ENCODE measurements at places on chromosomes 16 and 17.

DNA sequence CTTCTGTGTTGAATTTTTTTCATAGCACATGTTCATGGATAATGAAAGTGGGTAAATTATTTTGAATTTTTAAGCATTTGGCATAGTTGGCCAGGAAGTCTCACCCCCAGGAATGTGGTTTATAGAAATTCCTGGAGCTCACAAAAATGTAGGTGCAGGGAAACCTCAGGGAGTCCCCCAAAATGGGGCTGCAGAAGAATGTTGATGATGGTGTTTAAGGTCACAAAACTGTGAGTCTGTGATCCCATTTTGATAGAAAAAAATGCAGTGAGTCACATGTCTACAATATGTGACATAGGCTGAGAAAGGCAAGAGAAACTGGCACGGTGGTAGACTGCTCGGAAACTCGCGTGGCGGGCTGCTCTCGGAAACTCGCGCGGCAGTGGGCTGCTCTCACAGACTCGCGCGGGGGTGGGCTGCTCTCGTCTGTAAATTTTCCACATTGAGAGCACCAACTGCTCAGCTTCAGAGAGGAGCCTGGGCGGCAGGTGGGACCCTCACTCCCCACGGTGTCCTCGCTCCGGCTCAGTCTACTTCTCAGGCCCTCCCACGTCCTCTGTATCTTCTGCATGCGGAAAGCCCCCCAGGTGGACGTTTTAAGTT lies 18.7 kb upstream of the MC1R start:
- DNase-seq = no peak

GRCh38 chr17:12358477-12358876 lies 307.2 kb upstream of the MYOCD start:
- no peak for DNase-seq

GRCh38 chr16:57944970-57945739 lies 25.8 kb downstream of the CNGB1 start:
- no peak for DNase-seq

- DNase-seq = no peak
Measured at GRCh38 chr17:71727292-71727691, 393.5 kb upstream of the SOX9 start.

GRCh38 chr16:58962811-58963210 lies 228.7 kb upstream of the GOT2 start:
- no peak for DNase-seq

DNA sequence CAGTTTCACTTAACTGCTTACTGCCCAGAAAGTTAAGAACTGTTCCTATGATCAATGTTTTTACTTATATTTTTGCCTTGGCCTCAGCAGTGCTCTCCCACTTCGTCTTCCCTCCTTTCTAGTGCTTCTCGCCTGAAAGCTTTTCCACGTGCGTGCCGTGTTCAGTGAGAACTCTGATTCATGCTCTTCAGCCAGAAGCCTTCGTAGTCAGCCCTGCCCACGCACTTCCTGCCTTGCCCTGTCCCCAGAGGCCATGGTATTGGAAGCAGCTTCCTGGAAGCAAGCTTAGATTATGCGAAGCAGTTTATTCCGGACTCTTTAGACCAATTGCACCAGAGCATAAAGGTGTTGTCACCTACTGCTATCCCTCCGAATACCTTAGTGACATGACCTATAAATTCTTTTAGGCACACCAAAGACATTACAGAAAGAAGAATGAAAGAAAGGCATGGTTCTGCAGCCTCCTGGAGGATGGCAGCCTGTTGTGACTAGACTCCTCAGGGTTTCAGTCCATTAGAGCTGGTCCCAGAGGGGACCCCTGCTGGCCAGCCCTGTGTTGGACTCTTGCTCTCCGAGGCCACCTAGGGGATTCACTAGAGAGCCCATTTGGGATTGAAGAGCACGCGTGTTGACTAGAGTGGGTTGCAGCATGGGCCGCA lies 105.2 kb downstream of the RPTOR start:
- DNase-seq = no peak

GRCh38 chr17:7715936-7716886 lies 1.3 kb upstream of the DNAH2 start:
- no peak for DNase-seq

GRCh38 chr17:50194140-50194933 lies 7.1 kb downstream of the COL1A1 start:
- DNase-seq = no peak

- DNase-seq = no peak
Measured at GRCh38 chr16:69318177-69318910, 7.2 kb downstream of the VPS4A start.

DNA sequence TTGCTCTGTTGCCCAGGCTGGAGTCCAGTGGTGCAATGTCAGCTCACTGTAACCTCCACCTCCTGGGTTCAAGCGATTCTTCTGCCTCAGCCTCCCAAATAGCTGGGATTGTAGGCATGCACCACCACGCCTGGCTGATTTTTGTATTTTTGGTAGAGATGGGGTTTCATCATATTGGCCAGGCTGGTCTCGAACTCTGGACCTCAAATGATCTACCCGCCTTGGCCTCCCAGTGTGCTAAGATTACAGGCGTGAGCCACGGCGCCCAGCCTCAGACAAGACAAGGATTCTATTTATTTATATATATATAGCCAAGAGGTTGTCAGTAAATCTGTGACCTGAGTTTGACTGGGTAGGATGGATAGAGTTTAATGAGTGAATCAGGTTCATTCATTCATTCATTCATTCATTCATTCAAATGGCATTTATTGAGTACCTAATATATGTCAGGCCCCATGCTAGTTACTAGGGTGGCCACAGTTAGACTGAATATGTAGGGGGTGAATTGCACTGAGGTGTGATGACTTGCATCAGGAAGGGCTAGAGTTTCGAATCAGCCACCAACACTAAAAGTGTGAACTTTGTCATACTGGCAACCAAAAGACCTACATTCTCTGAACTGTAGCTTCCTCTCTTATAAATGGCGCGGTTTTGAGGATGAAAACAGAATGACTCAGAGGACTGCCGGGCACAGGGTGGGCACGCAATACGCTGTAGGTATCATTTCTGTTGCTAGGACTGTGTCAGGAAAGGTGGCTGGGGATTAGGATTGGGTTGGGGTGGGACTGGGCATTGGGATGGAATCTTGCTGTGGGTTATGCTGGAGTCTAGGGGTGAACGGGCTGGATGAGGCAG lies 37.8 kb downstream of the ITGAE start:
- no peak for DNase-seq

DNA sequence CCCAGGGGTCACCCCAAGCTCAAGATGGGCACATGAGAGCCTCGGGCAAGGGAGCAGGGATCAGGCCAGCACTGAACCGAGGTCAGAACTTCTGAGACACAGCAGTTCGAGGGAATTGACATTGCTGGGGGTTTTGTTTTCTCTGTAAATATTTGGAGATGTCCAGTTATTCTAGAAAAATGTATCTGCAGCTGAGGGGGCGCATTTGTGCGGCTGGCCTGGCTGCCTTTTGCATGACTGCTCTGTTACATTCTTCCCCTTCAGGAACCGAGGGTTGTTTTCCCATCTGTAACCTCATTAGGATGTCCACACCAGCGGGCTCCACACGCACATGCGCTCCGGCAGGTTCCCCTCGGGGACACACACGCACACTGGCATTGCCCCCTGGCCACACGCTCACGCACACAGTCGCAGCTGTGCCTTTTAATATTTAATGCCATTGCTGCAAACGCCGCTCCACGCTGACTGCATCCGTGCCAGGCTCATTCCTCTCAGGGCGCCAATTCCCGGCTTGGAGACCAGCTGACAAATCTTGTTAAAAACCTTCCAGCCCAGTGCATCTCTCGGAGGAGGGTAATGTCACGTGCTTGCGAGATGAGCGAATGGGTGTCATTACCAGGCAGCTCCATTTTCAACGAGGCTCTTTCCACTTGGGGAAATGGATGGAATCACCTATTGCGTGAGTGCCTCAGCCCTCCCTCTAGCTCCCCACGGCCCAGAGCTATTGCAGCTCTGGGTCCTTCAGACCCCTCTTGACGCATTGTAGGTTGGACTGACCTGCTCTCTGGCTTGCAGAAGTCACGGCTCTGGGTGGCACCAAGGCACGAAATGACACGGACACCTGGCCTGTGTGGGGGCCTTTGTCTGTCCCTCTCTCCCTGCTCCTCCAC lies 13.1 kb downstream of the CCR7 start:
- no peak for DNase-seq

- DNase-seq = no peak
Measured at GRCh38 chr17:69651921-69652320, 237.4 kb downstream of the MAP2K6 start.

DNA sequence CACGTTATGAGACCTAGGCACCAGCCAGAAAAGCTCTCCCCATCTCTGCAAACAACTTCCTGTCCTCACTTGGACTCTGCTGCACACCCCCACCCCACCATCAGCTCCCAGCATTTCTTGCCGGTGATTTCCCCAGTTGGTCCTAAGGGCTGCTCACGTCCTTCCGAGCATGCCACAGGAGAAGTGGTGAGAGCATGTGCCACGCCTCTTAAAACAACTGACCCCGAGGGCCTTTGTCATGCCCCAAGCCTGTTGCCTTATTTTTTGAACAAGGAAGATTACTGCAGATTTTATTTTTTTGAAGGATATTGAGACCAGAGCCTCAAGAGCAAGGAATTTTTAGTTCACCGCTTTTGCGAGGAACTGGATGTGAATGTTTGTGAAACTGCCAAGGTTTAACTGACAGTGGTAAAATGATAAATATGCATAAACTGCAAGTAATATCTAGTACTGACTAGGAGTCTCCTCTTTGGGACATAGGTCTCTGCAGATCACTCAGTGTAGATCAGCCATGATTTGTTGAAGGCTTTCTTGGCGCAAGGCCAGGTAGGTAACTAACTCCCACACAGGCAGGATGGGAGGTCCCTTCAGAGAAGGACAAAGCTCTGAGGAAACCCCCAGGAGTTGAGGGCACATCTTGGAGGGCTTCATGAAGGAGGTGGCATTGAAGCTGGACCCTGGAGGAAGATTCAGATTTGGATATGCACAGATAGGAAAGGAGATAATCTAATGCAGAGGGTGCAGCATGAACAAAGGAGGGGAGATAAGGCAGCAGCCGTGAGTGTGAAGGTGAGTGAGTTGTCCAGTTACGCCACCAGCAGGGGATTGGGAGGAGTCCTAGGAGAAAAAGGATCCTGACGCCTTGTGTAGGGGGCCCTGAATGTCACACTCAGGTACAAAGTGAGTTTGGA lies 44.7 kb downstream of the TMEM132E start:
- no peak for DNase-seq

DNA sequence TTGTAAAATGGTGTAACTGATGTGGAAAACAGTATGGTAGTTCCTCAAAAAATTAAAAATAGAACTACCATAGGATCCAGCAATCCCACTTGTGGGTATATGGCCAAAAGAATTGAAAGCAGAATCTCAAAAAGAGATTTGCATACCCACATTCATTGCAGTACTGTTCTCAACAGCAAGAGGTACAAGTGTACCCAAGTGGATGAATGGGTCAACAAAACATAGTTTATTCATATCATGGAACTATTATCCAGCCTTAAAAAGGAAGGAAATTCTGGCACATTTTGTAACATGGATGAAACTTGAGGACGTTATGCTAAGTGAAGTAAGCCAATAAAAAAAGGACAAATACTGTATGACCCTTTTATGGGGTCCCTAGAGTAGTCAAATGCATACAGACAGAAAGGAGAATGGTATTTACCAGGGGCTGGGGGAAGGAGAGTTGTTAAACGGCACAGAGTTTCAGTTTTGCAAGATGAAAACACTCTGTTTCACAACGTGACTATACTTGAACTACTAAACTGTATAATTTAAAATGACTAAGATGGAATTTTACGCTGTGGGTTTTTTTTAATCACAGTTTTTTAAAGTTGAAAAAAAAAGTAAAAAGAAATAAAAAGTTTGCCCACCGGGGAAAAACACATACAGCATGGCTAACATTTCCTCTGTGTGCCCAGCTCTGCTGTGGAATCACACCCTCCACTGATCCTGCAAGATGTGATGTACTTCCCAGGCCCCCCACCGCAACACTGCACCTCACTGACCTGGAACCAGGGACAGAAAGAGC lies 6.1 kb downstream of the TVP23A start:
- DNase-seq = no peak

DNA sequence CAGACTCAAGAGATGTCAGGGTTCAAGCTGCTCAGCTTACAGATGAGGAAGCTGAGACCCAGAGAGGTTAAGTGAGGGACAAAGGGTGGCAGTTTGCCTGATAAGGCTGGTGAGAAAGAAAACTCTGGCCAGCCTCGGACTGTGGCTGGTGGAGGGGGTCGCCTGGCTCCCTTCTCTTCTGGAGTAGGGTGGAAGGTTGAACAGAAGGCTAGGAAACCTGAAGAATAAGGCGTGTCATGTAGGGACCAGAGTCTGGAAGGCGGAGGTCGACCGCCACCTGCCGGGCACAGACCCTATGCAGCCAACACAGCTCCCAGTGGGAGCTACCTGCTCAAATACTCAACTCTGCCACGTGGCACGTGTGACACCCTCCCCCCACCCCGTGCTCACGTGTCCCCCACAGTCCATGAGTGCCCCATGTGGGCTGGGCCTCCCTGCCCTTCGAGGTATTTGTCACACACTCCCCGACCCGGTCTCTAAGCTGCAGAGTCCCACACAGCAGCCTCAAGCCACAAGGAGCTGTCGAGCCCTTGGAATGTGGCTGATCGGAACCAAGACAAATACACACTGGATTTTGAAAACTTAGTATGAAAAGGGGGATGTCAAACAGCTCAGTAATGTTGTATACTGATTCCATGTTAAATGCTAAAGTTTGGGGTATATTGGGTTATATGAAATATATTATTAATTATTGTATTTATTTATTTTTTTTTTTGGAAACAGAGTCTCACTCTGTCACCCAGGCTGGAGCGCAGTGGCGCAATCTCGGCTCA lies 11.8 kb downstream of the HID1 start:
- no peak for DNase-seq

DNA sequence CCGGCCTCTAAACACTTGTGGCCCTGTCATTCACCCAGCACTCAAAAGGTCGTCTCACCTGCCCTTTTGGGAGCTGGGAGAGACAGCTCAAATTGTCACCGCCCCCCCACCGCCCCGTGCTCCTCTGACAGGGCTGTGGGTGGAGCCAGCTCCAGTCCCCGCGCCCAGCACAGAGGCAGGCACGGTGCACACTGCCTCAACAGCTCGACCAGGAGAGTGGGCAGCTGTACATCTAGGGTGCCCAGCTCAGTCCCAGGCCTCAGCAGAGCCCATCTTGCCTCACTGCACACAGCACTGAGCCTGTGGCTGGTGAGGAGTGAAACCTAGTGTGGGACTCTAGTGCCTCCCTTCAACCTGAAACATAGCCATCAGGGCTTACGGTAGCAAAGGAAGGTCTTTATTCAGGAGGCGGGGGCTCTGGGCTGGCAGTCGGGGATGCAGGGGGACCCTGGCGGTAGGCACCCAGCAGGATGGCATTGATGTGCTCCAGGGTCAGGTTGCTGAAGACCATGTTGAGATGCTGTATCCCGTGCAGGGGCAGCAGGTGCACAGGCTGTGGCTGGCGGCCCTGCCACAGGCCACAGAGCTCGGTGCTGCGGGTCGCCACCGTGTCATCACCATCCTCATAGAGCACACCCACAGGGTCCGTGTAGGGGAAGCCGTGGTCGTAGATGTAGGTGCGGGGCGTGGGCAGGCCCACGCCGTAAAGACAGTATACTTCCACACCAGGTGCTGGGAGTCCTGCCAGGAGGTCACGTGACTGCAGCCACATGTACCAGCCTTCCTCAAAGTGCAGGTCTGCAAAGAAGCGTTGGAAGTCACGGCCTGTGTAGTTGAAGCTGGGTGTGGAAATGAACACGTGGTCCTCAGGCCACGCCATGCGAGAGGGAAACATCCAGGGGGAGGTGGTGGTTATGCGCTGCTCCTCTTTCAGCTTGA lies 3.1 kb upstream of the PSMB10 start:
- DNase-seq = no peak
